Fibroblast of skin of abdomen (primary cell): ENCODE measurements at places on chromosomes 2 and 18.
A peak's percentile ranks its signal among the peaks of the same experiment; 100 is the strongest.

DNA sequence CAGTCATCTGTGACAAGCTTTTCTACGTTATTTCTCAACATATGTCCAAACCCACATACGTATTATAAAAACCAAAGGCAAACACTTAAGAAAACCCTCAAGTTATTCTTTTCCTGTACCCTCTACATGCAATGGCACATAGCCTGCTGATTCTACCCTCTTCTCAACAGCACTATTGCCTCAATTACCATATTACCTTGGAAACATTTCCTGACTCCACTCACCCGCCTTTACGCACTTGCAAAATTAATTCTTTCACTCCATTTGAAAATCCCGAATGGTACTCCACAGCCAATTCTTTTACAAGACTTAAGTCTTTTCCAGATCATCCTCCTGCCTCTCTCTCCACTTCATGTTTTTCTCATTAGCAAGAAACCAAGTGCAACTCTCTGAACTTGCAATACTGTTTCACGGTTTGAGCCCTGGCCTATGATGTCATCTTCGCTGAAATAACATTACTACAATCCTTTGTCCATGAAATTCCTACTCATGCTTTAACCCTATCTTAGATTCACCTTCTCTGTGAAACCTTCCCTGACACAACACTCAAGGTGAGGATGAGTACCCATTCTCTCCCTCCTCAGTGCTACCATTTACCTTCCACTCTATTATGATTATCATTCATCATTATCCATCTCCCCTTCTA lies 29.0 kb downstream of the SESTD1 start:
- peak; percentile 64 for DNase-seq

- no peak for DNase-seq
Observed at GRCh38 chr2:84851876-84852275, 29.0 kb downstream of the TRABD2A start.

DNA sequence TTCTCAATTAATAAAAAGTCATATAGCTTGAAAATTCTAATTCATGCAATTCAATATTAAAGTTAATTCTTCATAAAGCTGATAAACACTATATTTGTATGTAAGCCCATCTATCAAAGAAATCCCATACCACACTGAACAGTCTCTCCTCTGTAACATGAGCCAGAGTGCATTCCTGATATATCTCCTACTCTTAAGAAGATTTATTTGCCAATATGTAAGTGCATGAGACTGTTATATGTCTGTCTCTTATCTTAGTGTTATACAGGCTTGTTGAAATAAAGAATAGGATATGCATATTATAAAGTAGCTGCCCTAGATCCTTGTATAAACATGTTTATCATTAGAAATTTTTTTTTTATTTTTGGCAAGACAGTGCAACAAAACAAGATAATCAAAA lies 40.4 kb upstream of the TTC32 start:
- no peak for DNase-seq

DNA sequence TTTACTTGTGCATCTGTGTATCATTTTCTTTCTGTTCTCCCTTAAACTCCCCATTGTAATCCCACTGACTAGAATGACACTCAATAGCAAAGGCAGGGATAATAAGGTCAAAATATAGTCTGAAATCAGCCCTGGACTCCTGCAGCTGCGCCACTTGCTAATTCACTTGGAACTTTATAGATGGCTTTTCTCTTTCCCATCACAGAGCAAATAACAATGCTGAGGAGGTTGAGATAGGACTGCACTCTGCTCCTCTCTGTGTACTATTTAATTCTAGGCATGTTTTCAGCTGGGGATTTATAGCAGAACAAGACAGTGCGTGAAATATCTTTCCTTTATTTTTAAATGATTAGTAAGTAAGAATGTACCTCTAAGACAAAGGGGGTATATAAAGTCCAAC lies 324.2 kb downstream of the LNPK start:
- DNase-seq, result no peak

- DNase-seq, result no peak
Observed at GRCh38 chr2:401019-401679, 113.3 kb upstream of the ALKAL2 start.

GRCh38 chr18:69787825-69788547 lies 159.7 kb downstream of the CD226 start:
- peak; percentile 63 for DNase-seq

GRCh38 chr2:174957050-174957449 lies 48.1 kb downstream of the CHN1 start:
- DNase-seq, result no peak

DNA sequence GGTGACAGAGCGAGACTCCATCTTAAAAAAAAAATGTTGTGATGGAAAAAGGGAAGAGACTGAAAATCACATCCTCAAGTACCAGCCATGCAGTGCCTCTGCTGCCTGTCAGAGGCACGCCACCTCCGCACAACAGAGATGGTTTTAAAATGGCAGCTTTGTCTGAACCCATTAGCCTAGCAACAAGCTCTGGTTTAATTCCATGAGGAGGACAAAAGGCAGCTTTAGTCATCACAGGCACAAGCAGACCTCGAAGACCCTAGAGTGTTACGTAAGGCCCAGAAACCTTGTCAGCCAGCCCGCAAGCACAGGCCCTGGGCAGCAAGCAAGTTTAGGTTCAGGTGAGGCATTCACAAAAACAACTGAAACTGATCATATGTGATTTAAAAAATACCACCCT lies 10.4 kb downstream of the LCT start:
- DNase-seq, result no peak

GRCh38 chr2:179273461-179273962 lies 8.9 kb upstream of the SESTD1 start:
- no peak for DNase-seq

DNA sequence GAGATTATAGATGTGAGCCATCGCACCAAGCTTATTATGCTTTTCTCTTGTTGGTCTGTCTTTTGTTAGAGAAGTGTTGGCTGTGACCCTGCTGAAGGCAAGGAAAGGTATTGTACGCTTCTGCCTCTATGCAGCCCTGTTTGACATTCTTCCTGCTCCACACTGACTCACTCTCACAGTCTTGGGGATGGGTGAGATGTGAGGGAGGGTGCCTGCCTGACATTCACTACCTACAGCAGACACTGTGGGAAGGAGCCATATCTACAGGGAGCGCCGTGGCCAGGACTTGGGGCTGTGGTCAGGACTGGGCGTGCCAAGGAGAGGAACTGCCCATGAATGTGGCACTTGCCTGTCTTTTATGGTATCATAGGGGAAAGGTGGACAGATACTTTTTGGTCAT lies 43.9 kb upstream of the FHL2 start:
- no peak for DNase-seq

DNA sequence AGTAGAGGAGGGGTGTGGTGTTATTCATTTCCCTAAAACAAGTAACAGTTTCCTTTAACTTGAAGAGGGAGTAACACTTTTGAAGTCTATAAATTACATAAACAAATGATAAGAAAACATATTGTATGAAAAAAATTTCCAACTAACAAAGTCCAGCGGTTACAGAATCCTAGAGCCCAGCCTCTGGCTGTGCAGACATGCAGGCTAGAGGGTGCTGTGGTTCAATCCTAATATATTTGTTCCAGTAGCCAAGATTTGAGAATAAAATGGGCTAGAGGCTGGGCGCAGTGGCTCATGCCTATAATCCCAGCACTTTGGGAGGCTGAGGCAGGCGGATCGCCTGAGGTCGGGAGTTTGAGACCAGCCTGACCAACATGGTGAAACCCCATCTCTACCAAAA lies 56.9 kb downstream of the WDR75 start:
- DNase-seq, result no peak

GRCh38 chr2:67322353-67323001 lies 74.7 kb upstream of the ETAA1 start:
- DNase-seq, result peak; percentile 20

DNA sequence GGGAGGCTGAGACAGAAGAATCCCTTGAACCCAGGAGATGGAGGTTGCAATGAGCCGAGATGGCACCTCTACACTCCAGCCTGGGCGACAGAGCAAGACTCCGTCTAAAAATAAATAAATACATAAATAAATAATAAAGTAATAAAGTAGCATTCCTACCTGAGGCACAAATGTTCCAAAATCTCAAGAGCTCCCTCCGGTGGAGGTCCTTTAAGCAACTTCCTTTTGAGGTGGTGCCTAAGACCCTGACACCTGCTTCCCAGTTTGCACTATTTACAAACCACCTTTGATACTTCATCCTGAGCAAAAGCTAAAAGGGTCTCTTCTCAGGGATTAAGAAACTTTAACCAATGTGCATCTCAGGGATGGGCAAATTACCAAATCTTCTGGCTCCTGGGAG lies 505.1 kb downstream of the CNTNAP5 start:
- DNase-seq, result no peak

DNA sequence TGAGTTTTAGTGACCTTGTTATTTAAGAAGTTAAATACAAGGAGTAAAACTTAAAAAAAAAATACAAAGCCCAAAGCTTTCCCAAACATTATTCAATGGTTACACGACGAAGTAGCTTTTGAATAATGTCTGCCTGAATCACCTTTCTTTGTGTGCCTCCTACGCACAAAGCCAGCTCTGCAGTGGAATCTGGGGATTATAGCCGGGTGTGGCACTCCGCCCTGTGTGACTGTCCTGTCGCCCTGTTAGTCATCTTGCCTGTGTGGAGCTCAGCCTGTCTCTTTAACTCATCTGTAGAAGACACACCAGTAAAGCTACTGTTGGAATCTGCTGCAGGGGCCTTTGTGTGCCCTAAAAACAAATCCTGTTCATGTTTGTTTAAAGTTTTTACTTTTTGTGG lies 79.4 kb upstream of the TCF7L1 start:
- no peak for DNase-seq

GRCh38 chr2:147294825-147295392 lies 549.9 kb upstream of the ACVR2A start:
- no peak for DNase-seq

DNA sequence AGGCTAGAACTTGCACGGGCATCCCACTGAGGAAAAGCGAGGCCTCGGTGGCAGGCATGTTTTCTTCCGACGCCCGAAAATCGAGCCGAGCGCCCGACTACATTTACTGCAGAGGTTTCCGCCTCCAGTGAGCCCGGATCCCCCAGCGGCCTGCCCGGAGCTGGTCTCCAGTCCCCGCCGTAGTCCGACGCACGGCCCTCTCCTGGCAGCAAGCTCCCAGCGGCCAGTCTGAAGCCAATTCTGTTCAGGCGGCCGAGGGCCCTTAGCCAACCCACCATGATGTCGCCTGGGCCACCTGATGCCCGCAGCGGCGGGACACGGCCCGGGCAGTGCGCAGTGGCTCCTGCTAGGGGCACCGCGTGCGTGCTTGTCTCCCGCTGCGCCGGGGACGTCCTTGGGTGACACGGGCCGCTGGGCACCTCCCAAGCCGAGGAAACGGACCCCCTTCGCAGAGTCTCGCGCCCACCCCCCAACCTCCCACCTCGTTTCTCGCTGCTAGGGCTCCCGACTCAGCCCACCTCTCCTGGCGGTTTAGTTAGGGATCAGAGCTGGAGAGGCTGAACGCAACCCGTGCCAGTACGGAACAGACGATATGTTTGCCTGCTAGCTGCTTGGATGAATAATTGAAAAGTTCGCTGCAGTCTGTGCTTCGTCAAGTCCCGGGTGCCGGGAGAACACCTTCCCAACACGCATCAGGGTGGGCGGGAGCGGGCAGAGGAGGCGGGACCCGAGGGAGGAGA lies 5.3 kb downstream of the ONECUT2 start:
- no peak for DNase-seq

- no peak for DNase-seq
Observed at GRCh38 chr2:46824611-46825010, 91.0 kb downstream of the MCFD2 start.

GRCh38 chr2:150681120-150681804 lies 193.8 kb upstream of the RND3 start:
- peak; percentile 87 for DNase-seq

- DNase-seq, result no peak
Observed at GRCh38 chr2:156680266-156680665, 244.1 kb downstream of the GPD2 start.

DNA sequence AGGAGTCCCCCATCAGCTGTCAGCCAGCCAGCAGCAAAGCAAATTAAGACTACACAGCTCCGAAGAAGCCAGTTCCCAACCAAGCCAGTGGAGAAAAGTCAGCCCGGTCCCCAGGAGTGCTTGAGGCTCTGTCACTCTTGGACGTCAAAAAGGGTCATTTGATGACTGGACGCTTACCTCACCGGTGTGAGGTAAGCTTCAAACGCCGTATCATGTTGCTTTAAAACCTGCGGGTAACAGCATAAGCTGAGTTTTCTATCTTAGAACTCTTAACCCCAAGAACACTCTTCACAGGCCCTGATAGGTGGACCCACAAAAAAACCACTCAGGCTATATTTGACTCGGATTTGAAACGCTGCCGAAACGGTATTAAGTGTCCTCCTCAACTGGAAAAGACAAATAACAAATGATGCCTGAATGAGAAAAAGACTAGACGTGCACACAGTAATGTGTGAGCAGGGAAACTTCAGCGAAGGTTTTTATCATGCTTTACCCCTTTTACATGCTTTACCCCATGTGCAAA lies 682 bp upstream of the LNPK start:
- DNase-seq, result peak; percentile 10

- DNase-seq, result no peak
Observed at GRCh38 chr2:29009711-29010677, 28.9 kb downstream of the TOGARAM2 start.

DNA sequence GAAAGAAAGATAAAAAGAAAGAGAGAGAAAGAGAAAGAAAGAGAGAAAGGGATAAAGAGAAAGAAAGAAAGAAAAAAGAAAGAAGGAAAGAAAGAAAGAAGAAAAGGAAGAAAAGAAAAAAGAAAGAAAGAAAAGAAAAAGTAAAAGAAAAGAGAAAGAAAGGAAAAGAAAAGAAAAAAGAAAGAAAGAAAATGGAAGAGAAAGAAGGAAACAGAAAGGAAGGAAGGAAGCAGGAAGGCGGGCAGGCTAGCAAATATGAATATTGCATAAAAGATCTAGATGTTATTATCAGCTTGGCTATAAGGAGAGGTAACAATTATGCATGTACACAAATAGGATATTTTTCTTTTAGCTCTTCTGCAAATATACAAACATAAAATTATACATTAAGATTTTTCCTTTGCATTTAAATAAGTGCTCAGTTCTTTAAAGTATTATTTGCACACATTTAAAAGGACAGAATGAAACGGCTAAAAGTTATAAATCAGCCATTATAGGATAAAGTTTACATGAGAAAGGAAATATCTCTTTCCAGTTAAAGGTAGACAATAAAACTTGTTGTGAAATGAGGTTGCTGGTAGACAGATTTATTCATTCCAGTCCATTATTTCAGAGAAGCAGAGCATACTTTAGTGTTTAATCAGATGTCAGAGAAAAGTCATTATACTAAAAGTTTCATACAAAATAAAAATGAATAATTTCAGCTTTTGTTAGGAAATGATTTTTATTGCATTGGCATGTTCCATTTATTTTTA lies 511.4 kb downstream of the KCNJ3 start:
- peak; percentile 54 for DNase-seq

GRCh38 chr18:52311331-52311730 lies 28.7 kb upstream of the DCC start:
- no peak for DNase-seq

- no peak for DNase-seq
Observed at GRCh38 chr2:77521931-77522470, at the start of gene LRRTM4. Gene LRRTM4, minus strand, starts transcription at chr2:77522376.

DNA sequence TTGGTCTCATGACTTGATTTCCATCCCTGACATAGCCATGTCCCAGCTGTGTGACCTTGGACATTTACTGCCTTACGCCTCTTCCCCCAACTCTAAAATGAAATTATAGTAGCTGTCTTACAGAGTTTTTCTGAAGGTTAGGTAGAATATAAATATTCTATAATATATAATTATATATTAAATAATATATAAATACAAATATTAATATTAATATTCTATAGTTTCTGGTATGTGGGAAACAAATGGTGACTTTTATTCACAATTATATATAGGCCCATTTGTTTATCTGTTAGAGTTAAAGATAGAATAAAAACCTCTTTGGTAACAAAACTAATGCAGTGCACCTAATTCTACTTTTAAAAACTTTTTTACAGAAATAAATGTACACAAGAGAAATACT lies 1.7 kb downstream of the RBBP8 start:
- DNase-seq, result no peak
